ENCODE measurements at places on chromosomes 12 and 14.

GRCh38 chr12:22858849-22859570 lies 234.0 kb downstream of the ETNK1 start:
- no peak for DNase-seq

GRCh38 chr14:56338674-56339073 lies 220.5 kb downstream of the PELI2 start:
- no peak for DNase-seq

- no peak for DNase-seq
Observed at GRCh38 chr12:21413369-21414277, 23.8 kb upstream of the PYROXD1 start.

GRCh38 chr12:52648012-52648550 lies 3.9 kb downstream of the KRT2 start:
- DNase-seq = no peak

DNA sequence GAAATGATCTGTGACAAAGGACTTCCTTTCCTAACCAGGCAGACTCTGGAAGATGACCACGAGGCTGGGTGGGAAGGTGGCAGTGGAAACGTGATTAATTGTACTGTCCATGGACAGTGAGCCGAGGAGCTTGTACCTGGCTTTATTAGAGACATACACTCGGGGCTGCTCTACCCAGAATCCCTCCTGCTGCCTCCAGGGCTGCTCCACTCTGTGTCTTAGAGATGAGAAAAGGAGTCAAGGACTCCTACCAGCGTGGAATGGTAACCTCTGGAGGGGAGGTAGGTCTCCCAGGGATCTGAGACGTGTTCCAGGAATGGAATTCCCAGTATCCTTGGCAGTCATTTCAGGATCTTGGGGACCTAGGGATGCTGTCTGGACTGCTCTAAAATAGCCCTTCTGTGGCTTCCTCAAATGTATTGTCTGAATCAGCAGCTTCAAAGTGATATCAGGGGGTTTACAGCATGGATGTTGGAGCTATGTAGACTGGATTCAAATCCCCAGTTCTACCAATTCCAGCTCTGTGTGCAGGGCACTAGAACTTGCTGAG lies 237.8 kb downstream of the CACNA1C start:
- no peak for DNase-seq

DNA sequence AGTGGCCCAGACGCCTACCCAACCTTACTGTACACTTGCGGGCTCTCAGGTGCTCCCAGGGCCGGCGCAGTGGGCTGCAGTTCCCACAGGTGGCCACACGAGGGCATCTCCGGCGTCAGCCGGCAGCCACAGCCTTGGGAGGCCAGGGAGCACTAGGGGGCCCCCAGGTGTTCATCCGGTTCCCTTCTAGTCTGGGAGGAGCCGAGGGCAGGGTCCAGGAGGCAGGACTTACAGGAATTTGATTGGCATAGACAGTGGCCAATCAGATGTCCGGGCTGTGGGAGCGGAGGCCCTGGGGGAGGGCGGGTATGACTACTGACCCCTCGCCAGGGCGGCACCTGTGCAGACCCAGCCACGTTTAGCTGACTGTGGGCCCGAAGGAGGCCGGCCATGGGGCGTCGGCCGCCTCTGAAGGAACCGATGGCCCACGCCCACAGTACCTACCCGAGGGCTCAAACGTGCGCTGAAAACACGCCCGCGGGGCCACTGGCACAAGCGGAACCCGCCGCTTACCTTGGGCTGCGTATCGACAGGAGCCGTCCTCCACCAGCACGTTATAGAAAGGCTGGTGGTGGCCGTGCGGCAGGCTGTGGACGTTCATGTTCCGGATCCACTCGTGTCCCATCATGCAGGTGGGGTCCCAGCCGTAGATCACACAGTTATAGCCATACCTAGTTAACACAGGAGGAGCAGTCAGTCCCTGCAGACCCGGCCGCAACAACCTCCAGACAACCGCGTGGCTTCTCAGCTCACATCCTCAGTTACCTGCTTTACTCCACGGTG lies 34.8 kb downstream of the FBXO21 start:
- peak; percentile 76 for DNase-seq

GRCh38 chr12:132941336-132941954 lies 14.7 kb downstream of the ZNF605 start:
- DNase-seq = no peak

GRCh38 chr14:75298187-75298965 lies 19.7 kb downstream of the FOS start:
- no peak for DNase-seq

DNA sequence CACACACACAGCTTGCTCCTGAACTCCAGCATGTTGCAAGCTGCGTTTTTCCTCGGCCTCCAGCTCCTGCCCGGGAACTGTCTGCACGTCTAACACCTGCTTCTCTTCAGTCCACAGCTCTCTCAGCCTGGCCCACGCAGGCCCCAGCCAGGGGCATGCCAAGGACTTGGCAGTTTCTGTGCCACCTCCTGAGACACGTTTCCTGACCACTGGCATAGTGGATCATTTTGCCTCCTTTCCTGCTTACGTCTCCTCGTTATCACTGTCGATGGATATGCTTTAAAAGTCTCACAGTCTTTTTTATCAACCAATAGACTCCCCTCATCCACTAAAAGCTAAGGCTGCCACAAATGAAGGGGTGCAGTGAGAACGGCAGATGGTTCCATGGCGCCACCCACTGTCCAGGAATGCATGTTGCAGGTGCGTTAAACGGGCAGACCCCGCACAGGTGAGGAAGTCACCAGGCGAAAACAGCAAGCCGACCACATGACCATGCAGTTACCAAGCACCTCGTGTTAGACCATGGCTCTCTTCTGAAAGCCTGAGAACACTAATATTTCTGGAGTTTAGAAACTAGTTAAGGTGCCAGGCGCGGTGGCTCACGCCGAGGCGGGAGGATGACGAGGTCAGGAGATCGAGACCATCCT lies 14.7 kb upstream of the TEAD4 start:
- DNase-seq = peak; percentile 72

GRCh38 chr12:109458771-109459208 lies 18.3 kb downstream of the KCTD10 start:
- DNase-seq = no peak

GRCh38 chr14:104603711-104604401 lies 716 bp downstream of the TMEM179 start:
- no peak for DNase-seq

GRCh38 chr12:479161-479560 lies 19.4 kb downstream of the B4GALNT3 start:
- DNase-seq = no peak

DNA sequence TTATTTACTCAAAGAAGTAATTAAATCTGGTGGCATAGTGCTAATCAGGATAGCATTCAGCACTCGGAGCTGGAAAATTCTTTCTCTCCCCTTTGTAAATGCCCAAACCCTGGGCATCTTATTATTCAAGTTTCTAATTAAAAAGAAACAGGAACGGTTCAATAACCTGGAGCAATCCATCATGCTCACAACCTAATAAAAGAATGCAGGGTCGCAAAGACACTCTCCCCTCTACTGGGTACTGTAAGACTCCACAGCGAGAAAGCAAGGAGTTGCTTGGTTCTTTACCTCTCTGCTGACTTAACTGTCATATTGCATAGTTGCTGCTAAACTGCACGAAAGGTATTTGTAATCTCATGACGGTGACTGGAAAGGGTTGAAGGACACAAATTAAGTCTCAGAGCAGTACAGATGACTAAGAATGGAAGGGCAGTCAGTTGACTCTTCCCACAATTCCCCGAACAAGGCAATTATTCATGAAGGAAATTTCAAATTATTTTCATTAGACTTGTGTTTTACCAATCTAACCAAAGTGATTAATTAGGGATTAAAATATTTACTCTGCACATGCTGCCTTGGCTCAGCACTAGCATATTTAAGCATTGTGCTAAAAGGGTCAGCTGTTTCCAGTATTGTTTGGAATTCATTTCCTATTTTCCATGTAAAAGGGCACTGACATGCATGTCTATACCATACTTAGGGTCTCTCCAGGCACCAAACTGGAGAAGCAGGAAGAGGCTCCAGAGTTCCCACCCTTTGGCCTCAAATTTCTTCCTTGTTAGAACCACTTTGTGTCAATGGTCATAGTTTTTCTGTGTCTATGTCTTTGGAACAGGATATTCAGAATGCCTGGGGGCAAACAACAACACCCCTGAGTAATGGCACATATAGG lies 182.2 kb downstream of the EXOC5 start:
- DNase-seq = no peak

- no peak for DNase-seq
Observed at GRCh38 chr14:32697114-32697513, 241.6 kb upstream of the NPAS3 start.
